Tibial nerve (tissue), 4 donors: ENCODE measurements at places on chromosomes 13 and 19. TPM values are rescaled to one million over a fixed set of nuclear protein-coding genes. Genes with fewer than 3 reads are reported as not detected.

DNA sequence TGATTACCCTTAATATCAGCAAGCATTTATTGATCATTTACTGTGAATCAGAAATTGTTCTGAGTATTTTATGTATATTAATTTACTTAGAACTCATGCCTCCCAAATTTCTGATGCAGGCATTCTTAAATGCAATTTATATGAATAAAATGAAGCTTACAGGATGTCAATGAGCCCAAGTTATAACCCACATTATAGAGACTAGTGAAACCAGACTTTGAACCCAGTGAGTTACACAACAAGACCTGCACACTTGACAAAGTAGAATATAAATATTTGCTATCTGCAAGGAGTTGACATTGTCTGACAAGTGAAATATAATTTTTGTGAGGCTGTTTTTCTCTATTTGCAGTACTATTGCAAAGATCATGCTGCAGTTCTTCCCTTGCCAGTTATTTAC lies 656.0 kb downstream of the GPC5 start:
- no peaks in the 10 kb centered on the region for H3K4me1 ChIP-seq
- DNase-seq, result no peak
- no peak overlapping the region for H3K27ac ChIP-seq
- no peak overlapping the region for H3K4me3 ChIP-seq

- H3K27ac ChIP-seq, result no peak overlapping the region
- no peaks in the 10 kb centered on the region for H3K4me1 ChIP-seq
- no peak overlapping the region for H3K4me3 ChIP-seq
- H3K27me3 ChIP-seq, result no peaks in the 10 kb centered on the region
These were observed 45.5 kb upstream of the SLC7A9 start for GRCh38 chr19:32914879-32915660.

DNA sequence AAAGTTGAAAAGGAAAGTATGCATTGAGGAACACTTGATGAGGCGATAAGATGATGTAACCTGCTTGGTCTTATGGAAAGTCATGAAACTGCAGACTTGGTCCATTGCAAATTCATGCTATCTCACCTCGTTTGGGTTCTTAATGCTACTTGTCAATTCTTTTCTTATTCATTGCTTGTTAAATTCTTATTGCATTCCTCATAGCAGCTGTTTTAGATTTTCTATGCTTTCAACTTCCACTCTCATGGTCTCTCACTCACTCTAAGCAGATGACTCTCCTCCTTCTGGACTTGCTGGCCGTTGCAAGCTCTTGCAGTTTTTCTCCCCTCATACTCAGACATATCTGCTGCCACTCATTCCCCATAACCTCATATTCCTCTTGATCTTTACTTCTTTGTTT lies 67.8 kb upstream of the CSNK1A1L start:
- no peaks in the 10 kb centered on the region for H3K36me3 ChIP-seq
- H3K4me3 ChIP-seq, result no peak overlapping the region
- no peaks in the 10 kb centered on the region for H3K27me3 ChIP-seq

DNA sequence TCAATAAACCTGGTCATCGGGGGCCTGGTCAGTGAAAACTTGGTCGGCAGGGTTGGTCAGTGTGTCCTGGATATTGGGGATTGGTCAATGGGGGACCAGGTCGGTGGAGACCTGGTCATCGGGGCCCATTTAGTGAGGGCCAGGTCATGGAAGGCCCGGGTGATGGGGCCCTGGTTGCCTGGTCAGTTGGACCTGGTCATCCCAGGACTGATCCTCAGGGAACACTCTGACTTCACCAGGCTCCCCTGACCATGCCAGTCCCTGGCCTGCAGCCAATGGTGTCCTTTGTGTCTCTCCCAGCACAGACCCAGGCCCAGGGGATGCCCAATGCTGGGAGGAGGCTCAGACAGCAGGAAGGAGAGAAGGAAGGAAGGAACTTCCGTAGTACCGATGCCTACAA lies 42.1 kb upstream of the TPM4 start:
- no peak overlapping the region for H3K27ac ChIP-seq
- no peak overlapping the region for H3K4me3 ChIP-seq
- DNase-seq, result no peak
- no peaks in the 10 kb centered on the region for H3K4me1 ChIP-seq

The TNNI3 gene
- not detected for total RNA-seq

The ZNF43 gene
- total RNA-seq, result 17.3 TPM

The ZNF135 gene
- 11.1 TPM for total RNA-seq
